Stimulated activated CD8-positive, alpha-beta memory T cell treated with anti-CD3 and anti-CD28 coated beads, Interleukin-7, amount 100 ng/mL, for 1 hour (primary cell): ENCODE measurements at places on chromosomes 7 and 10.

DNA sequence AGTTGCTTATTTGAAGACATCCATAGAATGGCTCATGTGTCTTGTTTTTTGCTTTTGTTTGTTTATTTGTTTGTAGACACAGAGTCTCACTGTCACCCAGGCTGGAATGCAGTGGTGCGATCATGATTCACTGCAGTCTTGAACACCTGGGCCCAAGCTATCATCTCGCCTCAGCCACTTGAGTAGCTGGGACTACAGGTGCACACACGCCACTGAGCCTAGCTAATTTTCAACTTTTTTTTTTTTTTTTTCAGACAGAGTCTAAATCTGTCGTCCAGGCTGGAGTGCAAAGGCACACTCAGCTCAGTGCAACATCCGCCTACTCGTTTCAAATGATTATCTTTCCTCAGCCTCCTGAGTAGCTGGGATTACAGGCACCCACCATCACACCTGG lies 83.3 kb upstream of the KLF6 start:
- DNase-seq: no peak

GRCh38 chr7:155583636-155584035 lies 37.3 kb upstream of the CNPY1 start:
- DNase-seq: no peak

DNA sequence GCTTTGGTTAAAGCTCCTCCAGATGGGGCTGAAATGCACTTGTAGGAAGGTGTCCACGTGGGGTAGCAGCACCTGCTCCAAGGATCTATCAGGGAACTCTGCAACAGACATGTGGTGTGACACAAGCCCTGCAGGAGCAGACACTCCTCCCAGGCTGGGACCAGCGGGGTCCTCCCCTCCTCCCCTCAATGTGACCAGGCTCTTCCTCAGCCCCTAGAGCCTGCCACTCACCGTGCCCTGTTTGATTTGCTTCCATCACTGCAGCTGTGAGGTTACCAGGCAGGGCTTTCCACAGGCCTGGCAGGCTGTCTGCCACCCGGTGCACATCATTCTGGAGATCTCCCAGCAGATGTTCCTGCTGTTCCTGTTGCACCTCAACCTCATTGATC lies 13.4 kb downstream of the MMRN2 start:
- DNase-seq: no peak

GRCh38 chr10:33390046-33390445 lies 55.6 kb upstream of the NRP1 start:
- no peak for DNase-seq

- no peak for DNase-seq
Measured at GRCh38 chr10:72001033-72001395, 36.8 kb downstream of the CHST3 start.

DNA sequence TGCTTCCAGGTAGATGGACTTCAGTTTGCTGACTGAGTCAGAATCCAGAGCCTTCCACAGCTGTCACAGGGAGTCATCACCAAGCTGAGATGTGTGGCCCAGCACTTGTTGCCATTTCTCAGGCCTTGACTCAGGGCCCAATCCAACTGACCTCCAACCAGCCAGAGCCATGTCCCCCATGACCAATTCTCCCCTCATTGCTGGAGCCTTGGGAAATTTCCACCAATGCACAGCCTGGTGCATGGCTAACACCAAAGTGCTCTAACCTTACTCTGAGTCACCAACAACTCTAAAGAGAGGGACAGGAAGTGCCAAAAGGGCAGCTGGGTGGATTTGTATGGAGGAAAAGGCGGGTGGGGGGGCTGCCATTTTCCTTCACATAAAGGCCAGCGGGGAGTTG lies 13.4 kb upstream of the GLI3 start:
- no peak for DNase-seq

DNA sequence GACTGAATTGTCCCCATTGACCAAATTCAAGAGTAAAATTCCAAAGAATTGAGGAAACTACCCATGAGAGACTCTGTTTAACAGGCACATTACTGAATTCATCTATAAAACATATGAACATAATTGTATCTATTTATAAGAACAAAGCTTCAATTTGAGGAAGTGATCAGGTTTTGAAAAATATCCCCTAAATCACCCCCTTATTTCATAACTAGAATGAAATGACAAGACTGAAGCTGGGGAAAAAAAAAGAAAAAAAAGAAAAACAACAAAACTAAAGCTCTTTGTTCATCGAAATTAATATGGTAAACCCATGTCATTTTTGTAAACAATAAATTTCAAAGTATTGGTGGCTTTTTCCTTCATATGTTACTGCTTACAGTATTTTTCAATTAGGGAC lies 184.9 kb upstream of the SEMA3A start:
- DNase-seq: no peak
